ENCODE measurements at places on chromosomes 5 and 9.
A peak's percentile ranks its signal among the peaks of the same experiment; 100 is the strongest.

DNA sequence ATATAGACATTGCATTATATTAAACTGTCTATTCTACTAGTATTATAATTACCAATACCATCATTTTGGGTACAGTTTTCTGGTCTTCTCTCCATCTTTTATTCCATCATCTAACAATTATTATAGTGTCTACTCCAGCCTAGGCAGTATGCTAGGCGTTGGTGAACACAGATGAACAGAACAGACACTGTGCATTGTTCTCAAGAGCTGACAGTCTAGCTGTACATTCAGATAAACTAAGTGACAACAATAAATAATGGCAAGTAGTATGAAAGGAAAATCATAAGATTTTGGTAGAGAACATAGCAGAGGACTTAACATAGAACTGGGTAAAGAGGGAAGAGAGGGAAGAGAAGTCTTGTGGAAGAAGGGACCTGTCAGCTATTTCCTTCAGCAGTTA is 12.5 kb upstream of the SGCD start:
- DNase-seq: no peak

GRCh38 chr5:120473332-120473731 is 9.2 kb downstream of the PRR16 start:
- no peak for DNase-seq

DNA sequence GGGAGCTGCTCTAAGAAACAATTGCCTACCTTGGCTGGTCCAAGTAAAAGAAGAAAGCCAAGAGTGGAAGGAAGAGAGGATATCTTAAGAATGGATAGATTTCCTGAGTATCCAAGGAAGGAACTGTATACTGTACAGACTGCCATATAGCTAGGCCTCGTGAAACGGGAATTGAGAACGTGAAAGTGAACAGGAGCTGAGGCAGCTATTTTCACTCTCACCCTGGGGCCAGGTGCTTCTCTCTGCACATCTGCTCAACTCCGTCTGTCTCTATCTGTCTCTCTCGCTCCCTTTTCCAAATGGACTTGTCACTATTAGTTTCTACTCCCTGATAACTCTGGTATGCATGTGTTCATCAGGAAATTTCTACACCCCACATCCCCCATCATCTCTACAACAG is 35.9 kb upstream of the TESK1 start:
- DNase-seq: no peak

DNA sequence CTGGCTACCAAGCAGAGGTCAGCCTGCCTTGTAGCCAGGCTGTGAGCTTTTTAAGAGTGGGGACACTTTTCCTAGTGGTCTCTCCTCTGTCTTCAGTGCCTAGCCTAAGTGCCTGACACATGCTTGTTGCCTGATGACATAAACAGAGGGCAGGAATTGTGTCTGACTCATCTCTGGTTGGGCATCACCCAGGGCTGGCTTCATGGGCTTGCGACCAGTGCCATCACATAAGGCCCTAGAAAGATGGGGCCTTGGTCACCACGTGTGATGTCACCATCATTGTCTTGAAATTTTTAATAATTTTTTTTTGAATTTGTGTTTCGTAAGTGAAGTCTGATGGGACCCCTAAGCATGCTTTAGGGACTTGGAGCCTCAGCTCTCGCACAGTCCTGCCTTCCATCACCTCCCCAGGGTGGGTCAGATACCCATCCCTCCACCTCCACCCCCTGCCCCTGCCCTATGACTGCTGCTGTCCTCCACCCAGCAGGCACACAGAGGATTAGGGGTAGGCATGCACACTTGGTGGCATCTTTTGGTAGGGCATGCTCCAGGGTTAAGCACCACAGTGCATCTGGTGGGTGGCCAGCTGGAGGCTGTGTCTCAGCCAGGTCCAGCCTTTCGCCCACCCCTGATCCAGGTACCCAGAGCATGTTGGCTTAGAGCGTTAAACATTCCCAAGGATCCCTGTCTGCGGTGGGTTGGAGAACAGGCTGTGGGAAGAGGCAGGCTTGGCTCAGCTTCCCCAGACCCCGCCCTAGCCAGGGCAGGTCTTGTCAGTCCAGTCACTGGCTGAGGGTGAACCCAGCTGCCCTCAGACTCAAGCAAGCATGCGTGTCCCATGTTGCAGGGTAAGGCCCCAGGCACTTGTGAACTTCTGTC is 80.1 kb upstream of the SH3PXD2B start:
- no peak for DNase-seq

GRCh38 chr9:130522233-130522808 is 57.1 kb upstream of the FUBP3 start:
- DNase-seq: no peak

- no peak for DNase-seq
Observed at GRCh38 chr9:89457376-89457855, 40.5 kb downstream of the SEMA4D start.

DNA sequence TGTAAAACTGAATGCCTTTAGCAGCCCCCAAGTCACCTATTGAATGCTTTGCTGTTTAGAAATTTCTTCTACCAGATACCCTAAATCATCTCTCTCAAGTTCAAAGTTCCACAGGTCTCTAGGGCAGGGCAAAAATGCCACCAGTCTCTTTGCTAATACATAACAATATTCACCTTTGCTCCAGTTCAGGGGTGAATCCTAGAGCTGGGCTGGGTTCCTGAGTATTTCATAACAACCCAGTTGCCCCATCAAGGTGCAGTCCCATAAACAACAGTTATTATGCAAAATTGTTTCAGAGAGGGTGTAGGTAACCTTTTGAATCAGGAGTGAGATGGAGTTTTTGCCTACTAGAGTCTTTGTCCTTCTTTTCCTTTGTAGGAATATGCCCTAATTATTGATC is 19.0 kb upstream of the C1QTNF3 start:
- no peak for DNase-seq

GRCh38 chr5:17081142-17081541 is 136.3 kb upstream of the BASP1 start:
- DNase-seq: no peak

DNA sequence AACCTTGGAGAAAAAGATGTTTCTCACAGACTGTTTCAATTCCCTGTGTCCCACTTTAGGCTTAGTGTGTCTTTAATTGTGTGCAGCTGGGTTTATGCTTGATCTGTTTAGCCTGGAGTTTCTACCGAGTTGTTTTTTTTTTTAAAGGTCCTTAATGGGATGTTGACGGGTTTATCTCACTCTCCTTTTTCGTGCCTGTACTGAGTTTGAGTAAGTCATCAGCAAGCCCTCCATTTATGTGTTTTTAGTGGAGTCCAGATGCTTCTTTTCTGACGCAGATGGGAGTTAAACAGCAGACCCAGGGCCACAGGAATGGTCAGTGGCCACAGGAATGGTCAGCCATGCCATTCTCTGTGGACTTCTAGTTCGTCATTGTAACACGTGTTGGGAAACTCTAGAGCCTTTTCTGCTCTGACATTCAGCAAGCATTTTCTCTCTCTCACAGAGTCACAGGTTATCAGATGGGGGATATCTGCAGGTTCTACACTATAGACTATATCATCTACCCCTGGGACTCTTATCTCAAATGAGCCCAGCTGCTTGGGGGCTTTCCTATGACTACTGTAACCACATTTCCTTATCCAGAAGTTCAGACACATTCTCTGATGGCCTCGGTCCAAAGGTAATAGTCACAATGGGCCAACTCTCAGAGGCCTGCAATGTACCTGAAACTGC is 190.5 kb downstream of the TTLL11 start:
- DNase-seq: no peak

- no peak for DNase-seq
Observed at GRCh38 chr5:145347026-145347616, 488.0 kb downstream of the PRELID2 start.

DNA sequence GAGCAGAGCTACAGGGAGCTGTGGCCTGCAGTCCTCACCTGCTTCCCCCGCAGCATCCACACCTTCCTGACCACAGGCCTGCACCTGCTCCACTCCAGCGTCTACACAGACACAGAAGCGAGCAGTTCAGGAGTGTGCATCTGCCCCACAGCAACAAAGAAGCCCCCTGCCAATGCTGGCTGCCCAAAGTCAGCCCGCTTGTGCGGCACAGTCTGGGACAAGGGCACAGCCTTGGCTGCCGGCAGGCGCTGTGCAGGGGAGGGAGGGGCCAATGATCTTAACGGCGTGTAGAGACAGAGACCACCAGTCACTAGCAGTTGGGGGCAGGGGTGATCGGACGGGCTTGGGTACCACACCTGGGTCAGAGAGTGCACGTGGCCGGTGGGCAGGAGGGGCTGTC is 6.6 kb downstream of the BRD9 start:
- DNase-seq: no peak

DNA sequence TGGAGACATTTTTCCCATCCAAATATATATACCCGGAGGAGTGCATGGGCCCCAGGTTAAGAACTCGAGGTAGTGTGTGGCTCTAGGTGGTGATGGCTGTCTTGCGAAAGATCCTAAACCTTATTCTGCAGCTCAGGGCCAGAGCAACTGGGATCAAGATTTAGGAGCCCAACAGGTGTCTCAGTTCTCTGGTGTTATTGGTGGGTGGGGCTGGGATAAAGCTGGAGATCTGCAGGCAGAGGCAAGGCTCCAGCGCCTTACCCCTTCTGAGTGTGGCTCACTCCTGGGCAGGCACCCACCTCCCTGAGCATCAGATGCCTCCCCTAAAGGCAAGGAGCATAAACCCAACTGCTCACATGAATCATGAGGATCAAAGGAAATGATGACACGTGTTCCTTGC is 11.2 kb downstream of the UBE2QL1 start:
- DNase-seq: no peak

- DNase-seq: peak; percentile 0
Observed at GRCh38 chr5:65623482-65623881, 651 bp downstream of the TRIM23 start.

GRCh38 chr5:32232441-32233219 is 58.5 kb upstream of the GOLPH3 start:
- DNase-seq: peak; percentile 79

DNA sequence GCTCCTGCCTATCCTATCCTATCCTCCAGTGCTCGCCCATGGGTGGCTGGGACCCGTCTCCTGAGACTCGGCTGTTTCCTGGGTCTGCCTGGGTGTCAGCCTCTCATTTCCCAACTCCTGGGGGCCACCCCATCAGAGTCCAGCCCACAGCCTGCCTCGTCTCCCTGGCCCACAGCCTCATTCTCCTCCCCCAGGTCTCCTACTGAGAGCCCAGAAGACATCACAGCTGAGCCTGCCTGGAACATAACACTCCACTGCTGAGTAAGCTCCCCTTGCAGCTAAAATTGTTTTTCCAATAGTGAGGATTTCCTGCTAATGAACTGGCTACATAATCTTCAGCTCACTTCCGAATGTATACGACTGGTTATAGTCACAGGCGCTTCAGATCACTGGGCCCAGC is 95.3 kb downstream of the TTLL11 start:
- DNase-seq: no peak

DNA sequence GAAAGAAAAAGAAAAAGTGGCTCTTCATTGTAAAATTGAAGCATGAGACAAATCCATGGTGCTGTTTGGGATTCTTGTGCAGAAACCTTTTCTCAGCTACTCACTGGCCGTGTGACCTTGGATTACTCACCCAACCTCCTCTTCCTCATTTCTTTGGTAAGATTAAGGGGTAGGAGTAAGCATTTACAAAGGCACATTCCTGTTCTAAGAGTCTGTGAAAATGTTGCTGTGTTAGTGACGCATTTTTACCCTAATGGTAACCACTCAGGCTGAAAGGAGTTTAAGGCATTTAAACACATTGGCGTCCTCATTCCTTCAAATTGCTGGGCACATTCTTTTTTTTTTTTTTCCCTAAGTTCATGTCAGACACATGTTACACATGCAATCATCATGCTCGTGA is 4.3 kb downstream of the RAI14 start:
- DNase-seq: no peak

- DNase-seq: peak; percentile 19
Observed at GRCh38 chr5:40831346-40832210, 3.4 kb downstream of the RPL37 start.

- no peak for DNase-seq
Observed at GRCh38 chr5:179139936-179140235, 79.7 kb downstream of the ZNF354C start.

- no peak for DNase-seq
Observed at GRCh38 chr5:16932401-16932800, 3.7 kb downstream of the MYO10 start.

- no peak for DNase-seq
Observed at GRCh38 chr5:124720593-124720992, 25.8 kb downstream of the ZNF608 start.

GRCh38 chr9:136975644-136976043 is 1.7 kb upstream of the PTGDS start:
- peak; percentile 33 for DNase-seq

GRCh38 chr9:69600314-69601047 is 71.7 kb downstream of the APBA1 start:
- DNase-seq: no peak

Data from CD4-positive, alpha-beta T cell treated with Interleukin-2 at 100 ng/mL for 4 hours (primary cell).